NCI-H1092 treated with DMSO at 0.1 percent for 48 hours (cell line): ENCODE measurements at places on chromosomes 1 and 21.

DNA sequence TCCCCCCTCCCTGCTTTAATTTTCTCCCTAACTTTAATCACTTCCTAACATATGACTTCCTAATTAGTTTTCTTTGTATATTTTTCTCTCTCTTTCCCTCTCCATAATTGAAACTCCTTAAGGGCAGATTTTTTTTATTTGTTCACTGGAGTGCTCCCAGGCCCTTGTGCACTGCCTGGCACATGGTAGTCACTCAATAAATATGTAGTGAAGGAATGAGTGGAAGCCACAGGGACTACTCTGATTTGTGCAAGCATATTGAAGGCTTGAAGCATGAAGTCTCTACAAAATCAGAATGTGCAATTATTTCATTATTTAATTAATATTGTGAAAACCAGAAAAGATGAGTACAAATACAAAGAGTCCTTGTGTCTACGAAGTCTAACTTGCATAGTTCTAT, 41.5 kb downstream of the SNX7 start:
- DNase-seq = no peak

GRCh38 chr1:26530410-26530894, 891 bp downstream of the RPS6KA1 start:
- DNase-seq = no peak

DNA sequence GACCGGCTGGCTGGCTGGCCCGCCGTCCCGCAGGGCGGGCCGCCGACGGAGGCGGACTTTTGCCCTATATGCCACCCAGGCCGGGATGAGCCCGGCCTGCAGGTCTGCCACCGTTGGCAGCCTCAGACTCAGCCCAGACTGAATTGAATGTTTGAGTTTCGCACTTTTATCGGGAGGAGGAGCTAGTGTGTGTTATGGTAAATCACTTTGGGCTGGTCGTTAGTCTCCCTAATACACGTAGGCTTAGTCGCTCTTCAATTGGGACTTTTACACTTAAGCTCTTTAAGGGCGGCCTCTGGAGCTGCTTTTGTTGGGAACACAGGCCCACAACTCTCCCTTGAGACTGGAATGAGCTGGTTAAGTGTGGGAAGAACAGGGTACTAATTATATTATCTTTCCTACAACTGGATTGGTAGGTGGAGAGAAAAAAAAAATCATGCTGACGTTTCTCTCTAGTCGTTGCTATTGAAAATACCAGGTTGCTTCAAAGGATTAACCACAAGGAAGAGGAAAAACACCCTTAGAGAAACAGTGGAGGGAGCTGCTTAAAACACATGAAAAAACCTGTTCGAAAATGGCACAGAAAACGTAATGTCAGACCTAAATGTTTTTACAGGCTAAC, 1.4 kb upstream of the IRF2BP2 start:
- peak; percentile 84 for DNase-seq

GRCh38 chr1:162077648-162078299, 8.3 kb downstream of the NOS1AP start:
- DNase-seq = no peak

DNA sequence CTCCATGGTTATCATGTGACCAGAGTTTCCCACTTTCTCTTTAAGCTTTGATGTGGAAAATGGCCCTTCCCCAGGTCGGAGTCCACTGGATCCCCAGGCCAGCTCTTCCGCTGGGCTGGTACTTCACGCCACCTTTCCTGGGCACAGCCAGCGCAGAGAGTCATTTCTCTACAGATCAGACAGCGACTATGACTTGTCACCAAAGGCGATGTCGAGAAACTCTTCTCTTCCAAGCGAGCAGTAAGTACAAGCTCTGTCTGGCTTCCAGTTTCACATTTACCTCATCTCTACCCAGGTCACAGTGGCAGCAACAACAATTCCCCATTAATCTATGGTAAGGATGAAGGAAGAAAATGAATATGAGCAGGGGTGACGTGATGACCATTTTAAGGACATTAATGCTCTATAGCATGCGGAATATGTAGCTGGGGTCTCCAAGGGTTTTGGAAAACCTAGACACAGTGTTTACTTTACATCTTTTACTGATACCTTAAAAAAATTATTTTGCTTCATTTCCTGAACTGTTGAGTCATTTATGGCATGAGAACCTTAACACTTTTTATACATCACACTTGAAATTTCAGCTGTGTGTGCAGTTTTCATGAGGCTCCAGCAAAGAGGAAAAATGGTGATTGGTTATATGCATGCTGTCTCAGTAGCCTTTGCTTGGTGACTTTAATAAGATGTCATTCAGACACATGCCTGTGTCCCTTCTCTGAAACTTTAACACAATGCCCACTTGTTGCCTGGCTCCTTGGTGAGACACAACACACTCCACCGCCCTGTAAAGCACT, 286.3 kb upstream of the SGIP1 start:
- DNase-seq = no peak

GRCh38 chr1:78143152-78143551, 97.4 kb downstream of the GIPC2 start:
- DNase-seq = no peak

DNA sequence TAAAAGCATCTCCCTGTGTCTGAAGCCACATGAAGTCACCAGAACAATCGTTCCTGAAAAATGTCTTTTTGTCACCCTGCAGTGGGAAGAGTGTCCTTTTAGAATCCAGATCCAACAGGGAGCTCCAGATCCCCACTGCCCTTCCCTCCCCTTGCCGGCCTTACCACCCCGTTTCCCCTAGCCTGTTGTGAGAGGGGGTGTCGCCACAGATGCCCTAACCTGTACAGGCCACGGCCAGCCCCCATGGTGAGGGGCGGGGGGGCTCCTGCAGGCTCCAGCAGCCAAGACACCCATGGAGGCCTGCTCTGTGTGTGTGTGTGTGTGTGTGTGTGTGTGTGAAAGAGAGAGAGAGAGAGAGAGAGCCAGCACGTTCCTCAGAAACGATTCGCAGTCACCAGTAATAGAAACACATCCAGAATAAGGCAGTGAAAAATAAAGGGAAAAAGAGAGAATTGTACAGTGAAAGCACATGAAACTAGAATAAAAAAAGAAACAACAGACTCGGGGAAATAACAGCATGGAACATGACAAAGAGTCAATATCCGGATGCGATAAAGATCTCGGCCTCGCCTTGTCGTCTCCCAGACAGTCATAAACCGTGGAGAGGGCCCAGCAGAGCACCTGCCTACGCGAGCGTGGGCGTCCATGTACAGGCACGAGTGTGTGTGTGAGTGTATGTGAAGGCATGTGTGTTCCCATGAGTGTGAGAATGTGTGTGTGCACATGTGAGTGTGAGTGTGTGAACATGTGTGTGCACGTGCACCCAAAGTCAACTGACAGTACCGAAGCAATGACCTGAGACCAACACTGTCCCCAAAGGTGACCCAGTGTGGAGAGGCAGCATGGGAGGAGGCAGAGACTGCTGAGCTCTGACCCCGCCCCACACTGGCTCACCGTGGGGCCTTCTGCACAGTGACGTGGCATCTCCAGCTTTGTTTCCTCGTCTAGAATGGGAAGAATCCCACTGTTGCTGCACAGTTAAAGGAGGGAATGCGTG, 303.8 kb downstream of the NPHP4 start:
- no peak for DNase-seq

DNA sequence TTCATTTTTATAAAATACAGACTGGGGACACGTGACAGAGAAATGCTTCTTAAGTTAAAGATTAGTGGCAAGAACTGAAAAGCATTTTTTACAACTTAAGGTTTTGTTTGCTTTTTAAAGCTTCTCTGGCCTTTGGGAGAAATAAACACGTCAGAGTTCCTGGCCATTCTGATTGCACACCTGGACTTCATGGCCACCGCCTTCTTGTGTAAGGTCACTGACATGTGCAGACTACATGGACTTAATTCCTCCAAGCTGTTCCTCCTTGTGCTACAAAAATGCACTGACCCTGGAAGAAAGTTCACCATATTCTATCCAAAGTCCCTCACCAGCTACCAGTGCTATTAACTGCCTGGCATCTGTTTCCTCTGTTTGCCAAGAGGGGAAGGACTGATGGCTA, 56.1 kb downstream of the GADD45A start:
- no peak for DNase-seq

DNA sequence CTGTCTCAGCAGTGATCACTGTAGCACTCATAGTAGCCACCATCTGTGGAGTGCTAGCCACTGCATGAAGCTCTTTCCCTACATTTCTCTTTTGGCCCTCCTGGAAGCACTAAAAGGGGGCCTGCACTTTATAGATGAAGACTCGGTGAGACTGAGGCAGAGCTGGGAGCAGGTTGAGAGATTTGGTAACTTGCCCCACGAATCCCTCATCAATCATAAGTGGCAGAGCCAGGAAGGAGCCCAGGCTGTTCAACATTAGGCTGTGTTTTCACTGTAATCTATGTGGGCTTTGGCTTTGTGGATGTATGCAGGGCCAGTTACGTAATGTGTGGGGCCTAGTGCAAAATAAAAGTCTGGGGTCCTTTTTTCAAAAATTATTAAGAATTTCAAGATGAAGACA, 13.3 kb upstream of the ETV3 start:
- no peak for DNase-seq

GRCh38 chr1:116340506-116341231, 32.4 kb upstream of the ATP1A1 start:
- no peak for DNase-seq

DNA sequence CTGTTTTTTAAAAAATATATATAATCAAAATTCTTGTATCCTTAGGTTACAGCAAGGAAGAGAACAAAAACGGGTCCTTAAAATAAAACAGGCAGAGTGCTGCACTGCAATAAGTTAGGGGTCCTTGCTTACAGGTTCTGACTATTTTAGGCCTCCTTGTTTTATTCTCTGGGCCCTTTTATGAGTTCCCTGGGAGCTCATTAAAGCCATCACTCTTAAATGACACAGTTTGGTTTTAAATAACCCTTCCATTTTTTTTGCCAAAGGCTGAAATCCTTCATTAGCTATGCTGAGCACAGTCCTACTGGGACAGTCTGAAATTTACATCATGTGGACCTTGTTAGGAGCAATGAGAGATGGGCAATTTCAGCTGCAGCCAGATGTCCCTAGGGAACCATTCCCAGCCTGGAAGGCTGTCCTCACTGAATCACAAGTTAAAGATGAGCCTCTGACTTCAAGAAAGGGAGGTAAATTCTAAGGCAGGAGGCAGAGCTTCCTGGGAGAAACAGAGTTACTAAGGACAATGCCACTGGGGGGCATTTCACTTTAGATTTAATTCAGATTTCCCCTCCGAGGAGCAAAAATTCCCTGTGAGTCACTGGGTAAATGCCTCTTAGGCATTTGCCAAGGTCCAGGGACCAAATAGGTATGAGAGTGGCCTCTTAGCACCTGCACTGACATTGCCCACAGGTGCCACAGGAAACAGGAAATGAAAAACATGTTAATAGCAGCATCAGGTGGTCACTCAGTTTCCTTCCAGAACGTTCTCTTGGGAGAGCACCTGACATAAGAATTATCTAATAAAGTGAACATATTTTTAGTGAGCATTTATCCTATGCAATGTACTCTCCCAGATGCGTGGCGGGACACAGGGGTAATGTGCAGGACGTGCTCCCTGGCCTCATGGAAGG, 3.8 kb upstream of the MUL1 start:
- no peak for DNase-seq

DNA sequence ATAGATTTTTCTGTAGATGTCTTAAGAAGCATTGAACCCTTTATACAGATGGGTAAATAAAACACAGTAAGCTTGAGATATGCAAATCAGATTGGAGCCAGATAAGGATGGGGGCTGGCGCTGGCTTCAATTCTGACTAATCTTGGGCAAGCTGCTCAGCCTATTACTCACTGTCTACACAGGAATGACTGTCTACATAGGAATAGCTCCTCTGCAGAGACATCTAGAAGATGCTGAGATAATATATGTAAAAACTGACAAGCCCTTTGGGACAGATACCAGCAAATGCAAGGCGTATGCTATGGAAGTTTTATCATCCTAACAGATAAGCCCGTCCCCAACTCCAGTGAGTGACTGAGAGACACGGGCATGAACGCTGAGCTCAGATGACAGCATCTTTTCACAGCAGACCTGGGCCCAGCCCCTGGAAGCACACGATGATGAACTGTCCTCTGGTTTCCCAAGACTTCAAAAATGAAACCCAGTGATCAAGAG, 1.7 kb downstream of the CLDN14 start:
- DNase-seq = no peak

- DNase-seq = no peak
Observed at GRCh38 chr1:107570768-107571167, 394.2 kb downstream of the VAV3 start.

DNA sequence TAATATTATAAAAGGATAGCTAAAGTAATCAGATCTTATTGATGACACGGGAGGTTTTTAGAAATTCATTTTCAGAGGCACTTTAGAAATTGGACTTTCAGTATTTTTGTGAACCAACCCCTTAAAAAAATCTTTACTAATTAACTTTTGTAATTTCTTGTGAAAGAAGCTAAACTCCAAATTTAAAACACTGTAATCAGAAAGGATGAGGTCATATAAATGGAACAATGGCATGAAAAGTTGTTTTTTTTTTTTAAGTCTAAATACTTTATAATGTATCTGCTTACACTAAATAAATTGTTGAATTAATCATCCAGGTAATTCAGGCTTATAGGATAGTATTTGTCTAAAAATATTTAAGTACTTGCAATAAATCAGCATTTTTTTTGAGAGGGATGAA, 9.0 kb downstream of the ZBTB18 start:
- DNase-seq = no peak

DNA sequence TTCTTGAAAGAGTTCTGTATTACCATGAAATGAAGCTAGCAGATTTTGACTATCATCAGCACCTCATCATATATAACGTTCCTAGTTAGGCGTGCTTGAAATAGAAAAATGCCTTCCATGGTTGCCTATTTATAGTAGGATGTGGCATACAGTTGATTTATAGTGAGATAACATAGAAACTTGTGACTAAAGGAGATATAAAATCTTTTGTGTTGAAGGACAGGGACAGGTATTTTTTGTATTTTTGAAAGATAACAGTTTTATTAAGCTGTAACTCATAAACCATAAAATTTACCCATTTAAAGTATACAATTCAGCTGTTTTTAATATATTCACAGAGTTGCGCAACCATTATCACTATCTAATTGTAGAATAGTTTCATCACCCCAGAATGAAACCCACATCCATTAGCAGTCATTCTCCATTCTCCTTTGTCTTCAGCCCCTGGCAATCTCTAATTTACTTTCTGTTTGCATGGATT, 19.3 kb downstream of the SPEN start:
- no peak for DNase-seq

DNA sequence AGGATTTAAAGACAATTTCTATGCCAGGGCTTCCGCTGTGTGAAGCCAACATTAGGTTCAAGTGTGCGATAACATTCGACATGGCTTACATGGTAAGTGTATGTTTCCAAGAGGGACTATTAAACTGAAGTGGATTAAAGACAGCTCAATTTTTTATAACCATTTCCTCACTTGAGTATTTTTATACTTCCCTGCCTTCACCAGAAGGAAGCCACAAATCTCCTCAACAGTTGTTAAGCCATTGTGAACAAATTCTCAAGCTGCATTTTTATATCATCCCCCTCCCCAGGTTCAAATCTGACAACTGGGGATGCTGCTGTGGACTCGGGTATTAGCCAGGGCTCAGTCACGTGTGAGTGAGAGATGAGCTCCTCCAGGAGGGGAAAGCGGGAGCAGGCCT, 116.3 kb downstream of the RHOU start:
- DNase-seq = no peak

GRCh38 chr1:202750761-202751160, 40.5 kb upstream of the SYT2 start:
- no peak for DNase-seq
